GM12878 (cell line): ENCODE measurements at places on chromosomes 7 and 10. TPM values are rescaled to one million over a fixed set of nuclear protein-coding genes. Genes with fewer than 3 reads are reported as not detected.

GRCh38 chr10:28713626-28714352 lies 36.5 kb downstream of the BAMBI start:
- DNase-seq = no peak

The CPA2 gene
- polyA plus RNA-seq = not detected in 2 replicates

DNA sequence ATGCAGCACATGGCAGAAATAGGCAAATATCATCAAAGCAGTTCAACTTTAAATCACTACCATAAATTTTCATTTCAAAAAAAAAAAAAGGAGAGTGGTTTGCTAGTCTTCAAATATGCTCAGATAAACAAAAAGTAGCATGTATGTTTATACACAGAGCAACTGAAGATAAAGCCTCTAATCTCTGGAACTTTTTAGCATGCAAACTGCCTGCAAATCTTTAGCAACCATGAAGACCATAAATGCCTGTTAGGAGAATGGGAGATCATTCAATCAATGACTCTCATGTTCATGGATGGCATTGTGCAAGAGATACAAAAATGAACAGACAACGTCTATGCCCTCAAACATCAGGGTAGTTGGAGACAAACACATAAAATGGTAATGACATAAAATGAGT lies 57.3 kb downstream of the ORC5 start:
- no peak for DNase-seq

DNA sequence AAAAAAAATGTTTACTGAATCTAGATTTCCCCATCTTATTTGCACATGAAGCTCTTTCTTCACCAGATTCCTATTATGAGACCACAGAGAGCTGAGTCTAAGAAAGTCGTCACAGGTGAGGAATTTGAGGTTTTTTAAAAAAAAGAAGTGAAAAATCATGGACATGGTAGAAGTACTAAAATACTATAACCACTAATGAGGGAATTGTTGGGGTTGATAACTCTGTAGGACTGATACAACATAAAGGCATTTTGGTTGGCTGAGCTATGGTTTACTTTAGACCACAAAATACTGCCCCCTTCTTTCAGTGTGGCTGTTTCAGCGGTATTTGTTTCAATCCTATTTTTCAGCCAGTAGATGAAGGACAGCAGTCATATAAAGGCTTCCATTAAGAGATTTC lies 1111.3 kb downstream of the TYW1 start:
- no peak for DNase-seq

DNA sequence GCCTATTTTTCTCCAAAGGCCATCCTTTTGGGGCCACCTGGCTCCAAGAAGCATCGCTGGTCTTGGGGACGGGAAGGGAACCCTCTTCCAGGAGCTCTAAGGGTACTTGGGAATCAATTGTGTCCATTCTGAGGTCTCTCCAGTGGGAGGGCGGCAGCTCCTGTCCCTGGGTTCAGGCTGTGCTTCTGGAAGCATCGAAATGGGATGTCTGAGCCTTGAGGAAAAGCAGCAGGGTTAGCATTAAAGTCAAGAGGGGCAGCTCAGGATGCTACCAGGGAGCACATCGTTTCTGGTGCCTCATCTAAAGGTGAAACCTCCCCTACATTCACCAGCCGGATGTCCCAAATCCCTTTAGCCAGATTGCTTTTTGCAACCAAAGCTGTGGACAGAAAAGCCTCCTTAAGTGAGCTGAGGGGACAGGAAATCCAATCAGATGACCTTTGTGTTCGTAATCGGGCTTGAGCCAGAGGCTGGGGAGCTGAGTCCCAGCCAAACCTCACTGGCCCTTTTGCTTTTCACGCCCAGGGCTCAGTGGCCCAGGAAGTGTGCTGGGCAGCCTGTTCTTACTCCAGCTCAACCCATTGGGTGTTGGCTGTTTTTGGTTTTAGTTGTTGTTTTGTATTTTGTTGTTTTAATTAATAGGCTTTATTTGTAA lies 88.8 kb upstream of the ANLN start:
- no peak for DNase-seq

GRCh38 chr7:97272237-97272975 lies 154.9 kb downstream of the SDHAF3 start:
- DNase-seq = peak; percentile 9
